ENCODE measurements at places on chromosomes 16 and 17.

GRCh38 chr17:1914661-1915083, 84.9 kb downstream of the RPA1 start:
- no peak for DNase-seq

DNA sequence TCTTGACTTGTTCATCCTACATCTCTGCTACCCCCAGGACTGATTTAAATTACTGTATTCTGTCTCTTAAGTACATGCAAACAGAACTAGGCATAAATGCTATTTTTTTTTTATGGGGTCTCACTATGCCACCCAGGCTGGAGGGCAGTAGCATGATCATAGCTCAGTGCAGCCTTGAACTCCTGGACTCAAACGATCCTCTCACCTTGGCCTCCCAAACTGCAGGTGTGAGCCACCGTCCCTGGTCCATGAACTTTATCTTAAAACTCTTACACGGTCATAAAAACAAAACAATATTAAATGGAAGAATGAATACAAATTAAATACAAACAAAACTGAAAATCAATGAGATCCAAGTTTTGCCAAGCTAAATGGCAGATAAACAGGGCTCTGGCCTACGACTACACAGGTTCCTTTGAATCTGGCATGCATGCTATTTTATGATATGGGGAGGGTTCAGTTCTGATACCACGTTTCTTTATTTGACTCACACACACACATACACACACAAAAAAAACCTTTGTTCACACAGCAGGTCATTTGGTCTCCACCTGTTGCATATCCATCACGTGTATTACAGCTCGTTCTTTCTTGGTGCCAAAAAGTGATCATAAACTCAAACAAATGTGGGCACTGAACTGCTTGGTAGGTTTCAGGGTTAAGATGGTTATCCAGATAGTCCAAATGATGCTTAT, 1.1 kb upstream of the PKD1L3 start:
- DNase-seq: no peak

GRCh38 chr17:19342611-19343255, 19.8 kb downstream of the B9D1 start:
- DNase-seq: no peak

- no peak for DNase-seq
These were observed 2.8 kb upstream of the KDM6B start for GRCh38 chr17:7831233-7831632.

DNA sequence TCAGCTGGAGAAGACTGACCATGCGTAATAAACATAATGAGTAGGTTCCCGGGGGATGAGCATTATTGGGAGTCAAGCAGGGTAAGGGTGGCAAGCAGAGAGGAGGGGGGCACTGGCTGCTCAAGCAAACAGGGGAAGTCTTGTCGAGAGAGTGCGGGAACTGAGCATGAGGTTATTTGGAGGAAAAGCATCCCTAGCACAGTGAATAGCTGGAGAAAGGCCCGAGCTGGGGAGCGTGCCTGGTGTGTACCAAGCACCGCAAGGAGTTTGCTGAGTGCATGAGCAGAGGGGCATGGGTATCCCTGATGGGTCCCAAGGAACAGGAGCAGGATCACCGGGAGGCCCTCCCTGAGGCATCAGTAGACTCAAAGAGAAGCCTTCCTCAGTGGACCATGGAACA, 17.2 kb downstream of the CYTH1 start:
- no peak for DNase-seq

GRCh38 chr17:67245694-67246402, 852 bp upstream of the HELZ start:
- DNase-seq: no peak

- no peak for DNase-seq
These were observed 6.9 kb downstream of the WIPI1 start for GRCh38 chr17:68450391-68450790.

DNA sequence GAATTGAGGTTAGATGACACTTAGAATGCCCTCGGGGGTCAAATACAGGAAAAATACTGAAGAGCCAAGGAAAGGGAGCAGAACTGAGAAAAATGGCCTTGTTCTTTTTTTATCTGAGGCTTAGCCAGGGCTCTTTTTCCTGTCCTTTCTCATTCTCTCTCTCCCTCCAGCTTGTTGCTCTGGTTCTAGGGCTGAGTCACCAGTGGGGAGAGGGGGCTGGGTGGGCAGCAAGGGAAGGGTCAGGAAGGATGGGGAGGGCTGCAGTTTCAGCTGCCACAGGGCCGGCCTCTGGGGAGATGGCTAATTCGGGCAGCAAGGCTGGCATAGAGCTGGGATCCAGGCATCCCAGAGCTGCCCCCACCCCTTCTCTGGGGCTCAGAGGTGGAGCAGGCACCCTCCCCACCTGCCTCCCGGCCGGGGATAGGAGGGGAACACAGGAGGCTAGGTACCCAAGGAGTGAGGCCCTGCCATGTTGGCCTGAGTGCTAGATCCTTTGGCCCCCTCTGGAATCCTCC, 3.9 kb downstream of the ITGA3 start:
- no peak for DNase-seq

DNA sequence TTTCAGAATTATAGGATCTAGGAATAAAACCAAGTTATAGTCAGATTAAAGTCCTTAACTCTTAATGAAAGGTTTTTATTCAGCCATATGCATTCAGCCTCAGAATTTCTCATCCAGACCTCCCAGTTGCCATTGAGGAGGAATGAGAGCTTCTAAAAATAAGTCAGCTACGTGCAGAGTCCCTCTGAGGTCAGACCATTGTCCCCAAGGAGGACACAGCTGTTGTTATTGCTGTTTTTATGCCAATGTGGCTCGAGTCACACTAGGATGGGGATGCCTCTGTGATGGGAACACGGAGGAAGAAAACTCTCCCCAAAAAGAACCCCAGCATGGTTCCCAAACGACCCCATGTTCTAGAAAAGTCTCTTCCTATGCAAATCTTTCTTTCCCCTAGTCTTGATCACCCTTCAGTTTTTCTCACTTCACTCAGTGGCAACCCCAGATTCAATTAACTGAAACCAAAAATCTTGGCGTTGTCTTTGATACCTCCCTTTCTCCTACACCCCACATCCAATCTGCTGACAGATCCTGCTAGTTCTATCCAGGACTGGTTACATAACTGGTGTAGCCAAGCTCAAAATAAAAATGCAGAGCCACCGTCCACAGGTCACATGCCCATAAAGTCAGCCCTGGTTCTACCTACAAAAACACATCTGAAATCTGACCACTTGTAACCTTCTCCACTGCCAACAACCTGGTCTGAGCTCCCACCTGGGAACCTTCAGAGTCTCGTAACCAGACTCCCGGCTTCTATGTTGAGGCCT, 138.2 kb upstream of the ERCC4 start:
- DNase-seq: no peak
